ENCODE measurements at places on chromosomes 3 and 15.

DNA sequence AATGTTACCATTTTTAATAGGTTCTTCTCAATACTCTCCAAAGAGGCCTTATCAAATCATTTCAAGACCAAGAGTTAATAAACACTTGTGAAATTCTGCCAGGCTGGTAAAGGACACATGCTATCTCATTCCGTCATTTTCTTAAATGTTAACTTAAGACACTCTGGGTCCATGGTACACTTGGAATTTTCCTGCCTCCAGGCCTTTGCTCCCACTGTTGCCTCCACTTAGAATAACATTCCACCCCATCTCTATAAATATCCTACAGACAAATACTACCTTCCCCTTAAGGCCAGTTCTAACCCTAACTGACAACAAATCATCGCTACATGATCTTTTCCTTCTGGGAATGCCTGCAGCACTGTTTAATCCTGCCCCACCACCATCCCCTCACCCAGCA is 24.1 kb downstream of the MAGI1 start:
- no peak for DNase-seq

GRCh38 chr3:50673931-50674330 is 796 bp upstream of the DOCK3 start:
- no peak for DNase-seq

GRCh38 chr3:58514405-58514804 is 22.5 kb downstream of the KCTD6 start:
- DNase-seq: no peak

DNA sequence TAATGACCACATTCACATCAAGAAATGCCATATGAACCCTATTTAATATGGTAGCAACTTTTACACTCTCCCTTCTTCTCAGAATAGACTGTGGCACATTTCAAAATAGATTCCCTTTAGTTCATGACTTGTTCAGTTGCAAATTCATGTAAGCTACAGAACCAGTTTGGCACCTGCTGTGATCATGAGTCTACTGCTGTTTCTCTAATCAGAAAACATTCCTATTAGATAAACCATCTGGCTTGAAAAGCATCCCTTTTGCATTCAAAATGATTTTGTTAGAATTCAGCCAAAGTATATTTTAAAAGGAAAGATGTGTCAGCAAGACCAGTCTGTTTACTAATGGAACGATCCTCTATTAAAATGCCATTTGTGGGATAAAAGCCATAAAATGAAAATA is 304.4 kb downstream of the BCHE start:
- no peak for DNase-seq

GRCh38 chr3:58341376-58341775 is 8.7 kb downstream of the PXK start:
- DNase-seq: no peak

- no peak for DNase-seq
Measured at GRCh38 chr3:38020342-38020726, 9.1 kb downstream of the PLCD1 start.

DNA sequence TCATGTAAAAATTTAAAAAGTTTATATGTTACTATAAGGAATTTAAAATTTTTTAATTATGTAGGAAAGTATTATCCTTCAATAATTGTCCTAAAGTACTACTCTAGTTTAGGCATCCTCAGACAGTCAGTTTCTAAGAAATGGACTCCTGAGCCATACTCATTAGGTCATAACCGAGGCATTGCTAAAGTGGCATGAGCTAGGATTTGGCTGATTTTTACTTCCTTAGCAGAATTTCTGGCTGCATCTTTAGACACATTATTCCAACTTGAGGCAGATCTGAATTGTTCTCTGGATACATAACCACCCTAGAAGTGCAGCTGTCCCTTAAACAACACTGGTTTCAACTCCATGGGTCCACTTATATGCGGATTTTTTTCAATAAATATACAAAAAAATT is 38.3 kb downstream of the IFT57 start:
- no peak for DNase-seq

DNA sequence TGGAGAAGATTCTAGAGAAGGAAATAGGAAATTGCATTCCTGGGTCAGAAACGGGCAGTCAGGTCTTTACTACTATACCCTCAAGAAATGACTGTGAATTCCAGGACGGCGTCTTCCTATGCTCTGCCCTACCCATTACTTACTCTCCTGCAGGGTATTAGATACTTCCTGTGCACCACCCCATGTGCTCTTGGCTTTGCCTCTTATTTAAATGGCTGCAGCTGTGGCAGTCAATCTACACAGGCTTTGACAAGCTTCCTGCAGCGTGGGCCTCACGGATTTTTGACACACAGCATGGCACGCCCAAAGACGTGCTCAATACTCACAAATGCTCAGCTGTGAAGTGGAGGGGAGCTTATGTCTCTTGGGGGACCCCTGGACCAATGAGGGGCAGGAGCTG is 206.1 kb downstream of the SV2B start:
- no peak for DNase-seq

GRCh38 chr3:148269816-148270215 is 427.9 kb upstream of the AGTR1 start:
- DNase-seq: no peak

DNA sequence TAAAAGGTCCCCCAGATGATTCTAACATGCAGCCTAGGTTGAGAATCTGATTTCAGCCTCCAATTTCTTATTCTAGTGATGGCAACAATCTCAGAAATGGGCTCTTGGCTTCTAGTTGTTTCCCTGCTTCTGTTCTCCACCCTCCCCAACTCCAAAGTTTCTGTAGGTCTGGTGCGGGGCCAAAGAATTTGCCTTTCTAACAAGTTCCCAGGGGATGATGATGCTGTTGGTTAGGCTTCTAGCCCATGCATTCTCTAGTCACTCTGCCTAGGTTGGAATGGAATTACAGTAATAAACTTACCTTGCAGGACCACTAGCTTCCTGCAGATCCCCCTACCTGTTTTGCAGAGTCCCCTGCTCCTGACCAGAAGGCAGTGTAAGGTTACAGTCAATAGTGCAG is 103.2 kb upstream of the PPP2R3A start:
- no peak for DNase-seq

GRCh38 chr3:141115789-141116541 is 64.8 kb downstream of the SPSB4 start:
- DNase-seq: no peak

- no peak for DNase-seq
Measured at GRCh38 chr3:189507856-189508255, 123.3 kb upstream of the TP63 start.

- DNase-seq: no peak
Measured at GRCh38 chr3:45841420-45841756, 531 bp downstream of the LZTFL1 start.

DNA sequence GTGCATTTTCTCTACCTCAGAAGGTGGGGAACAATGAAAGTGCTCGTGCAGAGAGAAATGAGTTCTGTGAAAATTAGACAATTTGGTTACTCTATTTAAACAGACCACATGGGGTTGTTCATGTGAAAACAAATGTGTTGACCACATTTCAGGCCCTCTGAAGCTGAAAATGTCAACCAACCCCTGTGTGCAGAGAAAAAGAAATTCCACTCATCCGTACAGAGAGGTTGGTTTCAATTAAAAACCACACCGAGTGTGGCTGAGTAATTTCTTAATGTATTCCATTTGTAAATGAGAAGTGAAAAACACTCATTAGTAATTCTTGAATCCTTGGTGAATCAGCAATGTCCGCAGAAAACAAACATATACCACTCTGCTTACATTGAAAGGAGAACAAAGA is 46.9 kb upstream of the SLC7A14 start:
- no peak for DNase-seq

DNA sequence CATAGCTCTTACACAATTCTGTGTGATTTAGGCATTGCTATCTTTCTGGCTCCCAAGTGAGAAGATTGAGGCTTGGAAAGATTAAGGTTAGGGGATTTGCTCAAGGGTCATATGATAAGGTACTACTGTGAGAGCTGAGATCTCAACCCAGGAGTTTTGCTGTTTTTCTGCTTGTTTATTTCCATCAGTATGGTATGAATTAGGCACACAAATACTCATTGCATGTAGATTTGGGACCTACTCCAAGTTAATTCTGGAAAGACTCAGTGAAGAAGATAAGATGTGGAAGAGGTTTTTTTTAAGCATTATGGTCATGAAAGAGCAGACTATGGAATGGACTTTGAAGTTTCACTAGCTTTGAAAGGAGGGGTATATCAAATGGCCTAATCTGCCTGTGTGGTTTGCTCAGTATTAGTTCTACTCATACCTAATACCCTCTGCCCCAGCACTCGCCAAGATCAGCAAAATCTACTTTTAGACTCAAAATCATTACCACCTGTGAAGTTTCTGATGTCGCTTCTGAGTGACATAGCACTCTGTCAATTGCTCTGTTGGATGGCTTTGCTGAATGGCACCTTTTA is 12.5 kb downstream of the MBNL1 start:
- DNase-seq: no peak

DNA sequence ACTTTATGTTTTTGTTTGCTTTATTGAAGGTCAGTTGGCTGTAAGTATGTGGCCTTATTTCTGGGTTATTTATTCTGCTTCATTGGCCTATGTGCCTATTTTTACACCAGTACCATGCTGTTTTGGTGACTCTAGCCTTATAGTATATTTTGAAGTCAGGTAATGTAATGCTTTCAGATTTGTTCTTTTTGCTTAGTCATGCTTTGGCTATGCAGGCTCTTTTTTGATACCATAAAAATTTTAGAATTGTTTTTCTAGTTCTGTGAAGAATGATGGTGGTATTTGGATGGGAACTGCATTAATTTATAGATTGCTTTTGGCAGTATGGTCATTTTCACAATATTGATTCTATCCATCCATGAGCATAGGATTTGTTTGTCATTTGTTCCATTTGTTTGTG is 63.5 kb upstream of the TTC14 start:
- no peak for DNase-seq

DNA sequence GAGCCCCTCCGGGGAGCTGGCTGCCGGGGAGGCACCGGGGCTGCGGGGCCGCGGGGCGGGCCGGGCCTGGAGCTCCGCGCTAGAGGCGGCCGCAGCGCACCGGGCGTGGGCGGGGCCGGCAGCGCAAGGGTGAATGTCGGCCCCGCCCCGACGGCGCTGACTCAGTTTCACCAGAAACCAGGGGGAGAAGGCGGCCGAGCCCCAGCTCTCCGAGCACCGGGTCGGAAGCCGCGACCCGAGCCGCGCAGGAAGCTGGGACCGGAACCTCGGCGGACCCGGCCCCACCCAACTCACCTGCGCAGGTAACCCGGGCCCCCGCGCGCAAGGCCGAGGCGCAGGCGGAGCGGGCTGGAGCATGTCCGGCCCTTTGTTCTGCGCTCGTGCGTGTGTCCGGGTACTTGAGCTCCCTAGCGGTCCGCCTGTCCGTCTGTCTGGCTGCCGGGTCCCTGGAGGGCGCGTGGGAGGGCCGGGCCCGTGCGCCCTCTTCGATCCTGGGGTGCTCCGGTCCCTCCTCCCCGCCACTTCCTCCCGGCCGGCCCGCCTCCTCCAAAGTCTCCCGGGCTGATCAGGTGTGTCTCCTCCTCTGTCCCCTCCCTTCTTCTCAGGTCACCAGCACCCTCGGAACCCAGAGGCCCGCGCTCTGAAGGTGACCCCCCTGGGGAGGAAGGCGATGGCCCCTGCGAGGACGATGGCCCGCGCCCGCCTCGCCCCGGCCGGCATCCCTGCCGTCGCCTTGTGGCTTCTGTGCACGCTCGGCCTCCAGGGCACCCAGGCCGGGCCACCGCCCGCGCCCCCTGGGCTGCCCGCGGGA is at the start of gene SPINT1:
Gene SPINT1, plus strand, starts transcription at position 164 of the 811 bp plus-strand sequence. Its CDS starts 507 bp downstream, at position 671.
- DNase-seq: peak; percentile 85

DNA sequence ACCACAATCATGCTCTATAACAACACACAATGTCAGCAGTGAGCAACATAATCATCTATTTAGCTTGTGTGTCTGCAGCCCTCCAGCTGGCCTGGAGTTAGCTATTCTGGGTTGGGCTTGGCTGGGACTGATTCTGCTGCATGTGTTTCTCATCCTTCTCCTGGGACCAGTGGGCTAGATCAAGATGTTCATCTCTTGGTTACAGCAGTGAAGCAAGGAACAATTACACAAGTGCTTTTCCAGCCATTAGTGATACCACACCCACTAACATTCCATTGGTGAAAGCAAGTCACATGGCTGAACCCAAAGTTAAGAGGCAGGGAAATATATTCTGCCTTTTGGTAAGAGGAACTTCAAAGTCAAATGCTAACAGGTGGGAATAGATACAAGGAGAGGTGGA is 14.6 kb downstream of the NUDT16 start:
- no peak for DNase-seq

GRCh38 chr3:161014843-161015749 is 90.1 kb downstream of the B3GALNT1 start:
- DNase-seq: no peak

DNA sequence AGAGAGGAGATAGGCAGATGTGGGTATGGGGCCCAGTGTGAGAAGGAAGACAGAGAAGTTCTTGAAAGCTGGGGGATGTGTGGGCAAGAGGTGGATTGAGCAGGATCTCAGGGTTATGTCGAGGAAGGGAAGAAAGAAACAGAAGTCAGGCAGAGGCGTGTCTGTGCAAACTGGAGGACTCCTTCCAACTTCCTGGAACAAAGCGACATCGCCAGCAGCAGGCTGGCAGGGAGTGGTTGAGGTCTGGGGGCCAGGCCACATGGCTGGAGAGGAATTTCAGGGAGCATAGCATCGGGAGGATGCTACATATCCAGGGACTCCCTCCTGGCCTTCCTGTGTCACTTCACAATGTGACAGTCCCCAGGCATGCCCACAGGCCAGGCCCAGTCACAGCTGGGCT is 42.9 kb upstream of the MYZAP start:
- DNase-seq: no peak

- no peak for DNase-seq
Measured at GRCh38 chr15:80562846-80563245, 132.3 kb upstream of the ABHD17C start.

DNA sequence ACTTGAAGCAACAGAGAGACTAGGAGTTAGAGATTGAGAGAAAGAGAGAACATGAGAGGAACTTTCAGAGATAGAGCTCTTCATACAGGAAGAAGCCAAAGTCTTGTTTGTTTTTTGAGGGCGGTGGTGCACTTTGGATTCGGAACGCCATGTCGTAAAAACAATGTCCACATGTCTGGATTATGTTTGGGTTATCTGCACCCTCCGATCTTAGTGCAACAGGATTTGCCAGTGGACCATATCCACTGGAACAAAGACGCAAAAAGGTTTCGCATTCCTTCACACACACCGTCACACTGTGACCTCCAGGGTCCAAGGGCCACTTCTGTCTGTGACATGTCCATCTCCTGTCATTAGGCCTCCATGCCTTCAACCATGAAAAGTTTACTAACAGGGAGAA is 141.8 kb upstream of the ATP11B start:
- DNase-seq: no peak

DNA sequence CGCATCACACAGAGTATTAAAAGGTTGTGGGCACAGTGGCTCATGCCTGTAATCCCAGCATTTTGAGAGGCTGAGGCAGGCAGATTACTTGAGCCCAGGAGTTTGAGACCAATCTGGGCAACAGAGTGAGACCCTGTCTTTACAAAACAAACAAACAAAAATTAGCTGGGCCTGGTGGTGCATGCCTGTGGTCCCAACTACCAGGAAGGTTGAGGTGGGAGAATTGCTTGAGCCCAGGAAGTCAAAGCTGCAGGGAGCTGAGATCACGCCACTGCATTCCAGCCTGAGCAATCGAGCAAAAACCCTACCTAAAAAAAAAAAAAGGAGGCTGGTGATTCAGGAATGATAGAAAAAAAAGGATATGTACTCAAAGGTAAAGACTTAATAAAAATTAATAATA is 28.2 kb upstream of the ST6GAL1 start:
- no peak for DNase-seq

- no peak for DNase-seq
Measured at GRCh38 chr15:41792000-41792637, 17.8 kb downstream of the MAPKBP1 start.
